ENCODE measurements at places on chromosomes 12 and 14. TPM values are rescaled to one million over a fixed set of nuclear protein-coding genes. Genes with fewer than 3 reads are reported as not detected.
A peak's percentile ranks its signal among the peaks of the same experiment; 100 is the strongest.

DNA sequence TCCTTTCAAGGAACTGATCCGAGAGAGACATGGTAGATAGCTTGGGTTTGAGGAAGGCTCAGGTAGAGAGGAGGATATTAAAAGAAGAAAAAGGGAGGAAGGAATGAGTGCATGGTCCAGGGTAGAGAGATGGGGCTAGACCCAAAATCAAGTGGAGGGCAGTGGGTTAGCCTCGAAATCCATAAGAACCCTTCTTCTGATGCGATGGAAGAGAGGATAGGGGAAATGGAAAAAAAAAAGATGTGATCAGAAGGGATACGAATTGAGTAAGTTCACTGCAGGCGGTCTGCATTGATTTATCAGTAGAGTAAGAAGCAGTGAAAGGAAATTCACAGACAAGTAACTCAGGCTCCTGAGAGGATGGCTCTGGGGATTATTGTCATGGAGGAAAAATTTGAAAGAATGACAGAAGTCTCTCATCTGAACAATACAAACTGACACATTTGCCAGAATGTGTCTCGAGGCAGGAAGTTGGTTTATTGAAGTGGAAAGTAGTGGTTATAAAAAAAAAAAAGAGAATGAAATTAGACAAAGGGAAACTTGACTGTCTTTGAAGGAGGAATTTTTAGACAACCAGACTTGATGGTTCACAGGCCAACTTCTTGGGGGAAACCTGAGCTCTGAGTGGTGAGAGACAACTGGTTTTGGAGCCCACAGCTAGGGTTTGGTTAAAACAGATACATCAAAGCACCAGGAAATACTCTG is 10.2 kb downstream of the PPFIBP1 start:
- DNase-seq: no peak
- H3K36me3 ChIP-seq: no peaks in the 10 kb centered on the region
- H3K27ac ChIP-seq: no peak overlapping the region
- no peak overlapping the region for H3K4me3 ChIP-seq
- no peaks in the 10 kb centered on the region for H3K27me3 ChIP-seq
- peaks cover 15% of the 10 kb centered on the region for H3K4me1 ChIP-seq

DNA sequence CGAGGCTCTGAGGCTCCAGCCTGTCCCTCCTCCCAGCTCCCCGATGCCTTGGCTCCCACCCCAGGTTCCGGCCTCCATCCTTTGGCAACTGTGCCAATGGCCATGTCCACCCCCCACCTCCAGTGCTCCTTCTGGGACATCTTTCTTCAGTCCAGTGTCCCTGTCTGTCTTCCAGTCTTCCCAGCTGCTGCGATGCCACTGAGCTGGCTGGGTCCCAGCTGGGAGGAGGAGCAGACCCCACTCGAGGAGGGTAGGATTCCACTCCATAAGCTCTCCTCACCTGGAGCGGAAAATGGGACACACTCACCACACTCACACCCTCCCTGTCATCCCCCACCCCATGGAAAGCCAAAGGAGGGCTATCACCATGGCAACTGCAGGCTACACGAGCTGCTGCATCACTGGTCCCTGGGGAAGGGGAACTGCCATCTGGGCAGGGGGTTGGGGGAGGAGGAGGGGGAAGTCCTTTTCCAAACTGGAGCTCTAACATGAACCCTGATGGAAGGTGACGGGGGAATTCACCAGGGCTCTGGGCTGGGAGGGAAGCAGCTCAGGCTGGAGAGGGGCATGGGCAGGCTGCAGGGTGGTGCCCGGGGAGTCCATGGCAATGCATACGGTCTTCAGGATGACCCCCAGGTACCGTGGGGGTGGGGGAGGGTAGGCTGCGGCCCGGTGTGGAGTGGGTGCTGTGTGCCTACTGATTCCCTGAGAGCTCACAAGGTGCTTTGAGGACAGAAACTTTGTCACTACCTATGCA is 94.3 kb downstream of the LRRC74A start:
- no peak overlapping the region for H3K4me3 ChIP-seq
- H3K27me3 ChIP-seq: peaks cover 3% of the 10 kb centered on the region
- H3K36me3 ChIP-seq: no peaks in the 10 kb centered on the region
- H3K27ac ChIP-seq: no peak overlapping the region

DNA sequence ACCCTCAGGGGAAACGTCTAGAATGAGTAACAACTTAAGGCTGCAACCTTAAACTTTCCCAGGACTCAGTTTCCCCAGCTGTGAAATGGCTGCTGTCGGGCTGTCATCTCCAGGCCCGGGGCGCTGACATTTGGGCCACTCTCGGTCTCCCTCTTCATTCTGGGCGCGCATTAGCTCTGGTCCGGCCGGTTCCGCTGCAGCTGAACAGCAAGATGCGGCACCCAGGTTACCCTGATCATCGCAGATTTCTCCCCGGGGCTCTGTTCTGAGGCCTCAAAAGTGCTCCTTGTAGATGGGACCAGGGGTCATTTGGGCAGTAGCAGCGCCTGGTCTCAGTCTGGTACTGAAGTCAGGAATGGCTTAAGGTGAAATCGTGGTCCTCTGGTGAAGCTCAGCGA is 890 bp upstream of the BCL7A start:
- DNase-seq: no peak
- no peaks in the 10 kb centered on the region for H3K36me3 ChIP-seq
- H3K27me3 ChIP-seq: peaks cover 20% of the 10 kb centered on the region
- H3K4me1 ChIP-seq: peaks cover 36% of the 10 kb centered on the region

DNA sequence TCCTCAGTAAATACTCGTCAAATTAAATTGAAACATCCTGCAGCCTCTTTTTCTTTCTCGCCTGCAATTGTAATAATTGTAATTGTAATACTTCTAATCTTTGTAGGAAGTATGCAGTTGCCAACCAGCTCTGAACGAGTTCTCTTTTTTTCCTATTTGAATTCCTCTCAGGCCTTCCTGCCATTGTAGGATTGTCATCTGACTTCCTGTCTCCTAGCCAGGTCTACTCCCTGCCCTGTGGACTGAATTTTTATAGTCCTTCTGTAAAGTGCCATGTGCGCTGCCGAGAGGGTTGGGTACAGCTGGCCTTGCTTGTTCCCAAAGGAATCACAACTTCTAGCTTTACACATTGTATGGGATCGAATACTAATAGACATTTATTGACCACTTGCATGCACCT is 183.3 kb downstream of the SSPN start:
- H3K4me1 ChIP-seq: no peaks in the 10 kb centered on the region
- DNase-seq: no peak
- no peaks in the 10 kb centered on the region for H3K27me3 ChIP-seq
- H3K36me3 ChIP-seq: peaks cover 4% of the 10 kb centered on the region
- H3K27ac ChIP-seq: no peak overlapping the region

- H3K27ac ChIP-seq: peak overlapping the region; percentile 32
- no peak overlapping the region for H3K4me3 ChIP-seq
- peaks cover 30% of the 10 kb centered on the region for H3K4me1 ChIP-seq
- no peaks in the 10 kb centered on the region for H3K27me3 ChIP-seq
- DNase-seq: peak; percentile 54
These were observed 47.3 kb downstream of the PTPN11 start for GRCh38 chr12:112466011-112466422.

DNA sequence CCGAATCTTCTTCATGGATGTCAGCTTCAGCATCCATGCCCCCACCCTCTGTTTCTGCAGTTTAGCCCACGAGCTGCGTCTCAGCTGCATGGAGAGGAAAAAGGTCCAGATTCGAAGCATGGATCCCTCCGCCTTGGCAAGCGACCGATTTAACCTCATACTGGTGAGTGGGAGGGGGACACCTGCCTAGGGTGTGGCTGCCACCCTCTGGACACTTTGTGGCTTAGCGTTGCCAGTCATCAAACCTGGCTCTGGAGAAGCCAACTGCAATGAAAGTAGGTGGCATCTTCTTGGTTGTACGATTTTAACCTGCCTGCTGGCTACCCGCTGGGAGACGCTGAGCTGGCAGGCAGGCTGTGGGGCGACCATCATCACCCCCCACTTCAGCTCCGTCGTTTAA is 16.7 kb downstream of the DCAF4 start:
- no peak overlapping the region for H3K27ac ChIP-seq
- no peak for DNase-seq
- no peaks in the 10 kb centered on the region for H3K27me3 ChIP-seq
- H3K4me1 ChIP-seq: no peaks in the 10 kb centered on the region

DNA sequence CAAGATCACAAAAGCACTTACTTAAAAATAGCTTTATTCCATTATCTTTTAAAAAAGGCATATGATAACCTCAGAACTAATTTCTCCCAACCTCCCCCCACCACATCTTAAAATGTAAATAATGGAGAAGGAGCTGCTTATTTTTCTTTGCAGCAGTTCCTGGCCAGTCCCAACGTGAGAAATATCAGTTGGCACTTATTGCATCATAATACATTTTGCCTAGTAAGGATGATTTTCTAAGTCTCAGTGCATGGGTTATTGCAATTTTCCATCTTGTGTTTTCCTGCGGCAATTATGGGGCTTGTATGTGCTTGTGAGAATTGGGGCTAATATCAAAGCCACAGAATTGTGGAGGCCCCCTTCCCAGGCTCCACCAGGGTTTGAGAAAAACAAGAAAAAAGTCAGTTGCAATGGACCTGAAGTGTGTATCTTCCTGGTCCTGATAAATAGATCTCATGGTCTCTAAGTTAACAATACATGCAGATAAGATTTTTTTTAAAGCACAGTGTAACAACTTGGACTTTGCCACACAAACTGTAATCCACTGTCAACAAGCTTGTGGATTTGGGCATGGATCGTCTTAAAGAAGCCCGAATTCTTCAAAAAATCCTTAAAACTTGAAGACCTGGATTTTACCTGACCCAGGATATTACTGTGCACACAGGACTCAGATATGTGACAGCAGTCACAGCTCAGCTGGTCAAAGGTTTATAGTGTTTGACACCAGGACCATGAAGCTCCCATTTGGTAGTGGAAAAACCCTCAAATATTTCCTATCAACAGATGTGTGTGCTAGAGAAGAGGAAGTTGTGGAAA is 2.8 kb upstream of the WSB2 start:
- peak; percentile 61 for DNase-seq
- no peaks in the 10 kb centered on the region for H3K36me3 ChIP-seq
- H3K27ac ChIP-seq: peak overlapping the region; percentile 72
- peaks cover 42% of the 10 kb centered on the region for H3K4me1 ChIP-seq

The ZNF384 gene
- 55.3 TPM for polyA plus RNA-seq
